ENCODE measurements at places on chromosomes 1 and 21.

GRCh38 chr1:168966217-168966616 is 140.3 kb upstream of the ATP1B1 start:
- DNase-seq, result no peak

DNA sequence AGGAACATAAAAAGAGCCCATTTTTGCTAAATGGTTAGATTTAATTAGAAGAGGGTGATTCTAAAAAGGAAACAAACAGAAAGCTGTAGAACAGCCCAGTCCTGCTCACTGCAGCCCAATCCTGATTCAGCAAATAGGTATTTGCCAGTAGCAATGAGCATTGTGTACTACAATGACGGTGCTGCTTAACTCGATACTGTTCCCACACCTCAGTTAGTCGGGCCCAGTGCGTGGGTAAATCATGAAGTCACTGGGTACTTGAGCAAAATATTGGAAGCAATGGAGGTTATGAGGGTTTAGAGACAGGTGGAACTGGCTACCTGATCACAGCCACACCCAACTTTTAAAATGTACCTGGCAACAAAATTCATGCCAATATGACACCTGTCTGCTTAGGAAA is 101.5 kb upstream of the ADGRL2 start:
- DNase-seq, result no peak

DNA sequence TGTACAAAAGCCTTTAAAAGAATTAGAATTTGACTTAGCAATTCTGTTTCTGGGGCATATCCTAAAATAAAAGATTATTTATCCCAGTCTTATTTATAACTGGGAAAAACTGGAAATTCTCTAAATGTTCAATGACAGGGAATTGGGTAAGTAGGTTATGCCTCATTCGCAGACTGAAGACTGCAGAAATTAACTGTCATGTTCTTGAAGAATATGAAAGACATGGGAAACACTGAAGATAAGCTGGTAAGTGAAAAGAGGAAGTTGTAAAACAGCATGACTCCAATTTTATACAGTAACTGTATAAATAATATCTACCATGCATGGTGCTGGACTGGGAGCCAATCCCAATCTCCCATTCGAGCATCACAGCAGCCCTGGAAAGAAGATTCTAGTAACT is 50.6 kb upstream of the SLC2A1 start:
- no peak for DNase-seq

GRCh38 chr1:86239490-86239889 is 82.9 kb upstream of the COL24A1 start:
- no peak for DNase-seq

DNA sequence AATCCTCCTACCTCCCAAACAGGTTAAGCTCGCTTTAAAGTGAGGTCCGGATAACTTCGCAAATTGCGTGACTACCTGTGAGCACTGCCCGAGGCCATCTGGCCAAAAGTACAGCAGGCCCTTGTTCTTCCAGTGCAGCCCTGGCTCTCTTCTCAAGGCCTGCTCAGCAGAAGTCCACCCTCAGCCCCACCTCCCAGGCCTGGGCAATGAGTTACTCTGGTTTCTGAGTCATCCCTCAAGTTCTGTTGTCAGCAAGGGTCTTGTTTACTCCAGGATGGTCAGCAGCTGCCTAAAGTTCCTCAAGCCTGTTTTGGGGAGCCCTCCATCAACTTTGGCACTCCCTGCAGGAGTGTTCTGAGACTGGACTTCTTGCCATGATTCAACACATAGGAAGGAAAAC is 101.7 kb downstream of the BCAR3 start:
- no peak for DNase-seq

DNA sequence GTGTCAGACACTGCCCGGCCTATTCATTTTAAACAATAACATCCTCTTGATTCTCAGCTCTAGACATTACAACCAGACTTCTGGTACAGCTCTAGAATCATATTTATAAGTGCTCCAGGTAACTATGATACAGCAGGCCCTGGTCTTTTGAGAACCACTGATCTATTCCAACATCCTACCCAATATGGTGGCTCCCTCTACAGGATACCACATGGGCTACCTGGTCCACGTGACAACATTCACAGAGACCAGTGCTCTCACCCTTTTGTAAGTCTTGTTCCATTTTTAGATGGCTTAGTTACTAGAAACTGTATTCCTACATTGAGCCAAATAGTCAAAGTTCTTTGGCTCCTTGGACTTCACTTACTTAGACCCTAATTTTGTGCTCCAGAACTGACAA is 102.9 kb downstream of the PTPN14 start:
- DNase-seq, result no peak

DNA sequence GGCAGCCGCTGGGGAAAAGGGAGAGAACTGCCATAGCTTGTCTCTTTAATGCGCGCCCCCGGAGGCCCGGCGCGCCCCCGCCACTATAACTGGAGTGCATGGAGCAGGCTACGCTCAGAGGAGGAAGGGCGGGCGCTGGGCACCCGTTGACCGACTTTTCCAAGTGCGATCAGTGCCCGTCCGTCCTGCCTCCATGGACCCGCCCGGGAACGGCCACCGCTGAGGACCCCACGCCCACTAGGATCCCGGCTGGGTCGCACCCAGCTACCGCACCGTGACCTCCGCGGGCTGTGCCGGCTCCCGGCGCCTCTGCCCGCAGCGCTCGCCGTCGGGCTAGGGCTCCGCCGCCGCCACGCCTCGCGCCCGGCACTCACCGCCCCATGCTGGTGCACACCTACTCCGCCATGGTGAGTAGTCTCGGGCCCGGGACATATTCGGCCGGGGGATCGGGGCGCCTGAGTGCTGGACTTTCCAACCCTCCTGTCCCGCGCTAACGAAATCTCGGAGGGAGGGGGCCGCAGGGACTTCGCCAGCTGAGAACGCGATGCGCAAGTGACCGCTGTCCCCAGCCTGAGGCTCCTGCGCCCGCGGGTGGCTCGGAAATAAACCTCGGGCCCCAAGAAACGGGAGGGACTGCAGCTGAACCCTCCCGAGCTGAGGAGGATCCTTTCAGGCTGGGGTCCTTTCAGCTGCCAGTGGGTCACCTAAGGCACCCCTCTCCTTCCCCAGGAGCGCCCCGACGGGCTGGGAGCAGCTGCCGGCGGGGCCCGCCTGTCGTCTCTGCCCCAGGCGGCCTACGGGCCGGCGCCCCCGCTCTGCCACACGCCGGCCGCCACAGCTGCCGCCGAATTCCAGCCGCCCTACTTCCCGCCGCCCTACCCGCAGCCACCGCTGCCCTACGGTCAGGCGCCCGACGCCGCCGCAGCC is at the start of gene TFAP2E:
TSS of gene TFAP2E (plus strand) at position 117 of the 927 bp plus-strand sequence. CDS start at position 381, 264 bp downstream.
- peak; percentile 26 for DNase-seq

GRCh38 chr1:24105368-24106160 is 6.4 kb downstream of the MYOM3 start:
- no peak for DNase-seq

DNA sequence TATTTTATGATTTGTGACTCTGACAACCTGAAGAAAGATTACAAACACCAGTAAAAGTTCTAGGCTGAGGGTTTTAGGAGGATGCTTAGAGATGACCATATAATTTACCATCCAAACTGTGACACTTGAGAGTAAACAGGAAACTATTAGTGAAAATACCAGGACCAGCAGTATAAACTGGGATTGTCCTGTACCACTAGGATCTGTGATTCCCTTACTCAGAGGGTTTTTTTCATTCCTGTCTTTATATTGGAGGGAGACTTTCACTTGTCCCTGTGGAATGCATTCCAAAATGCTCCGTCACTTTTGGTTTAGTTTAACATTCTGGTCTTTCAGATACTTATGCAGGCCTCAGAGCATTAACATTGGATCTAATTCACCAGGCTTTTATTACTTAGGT is 482.9 kb downstream of the PTBP2 start:
- no peak for DNase-seq

GRCh38 chr1:167110586-167110985 is 16.7 kb downstream of the STYXL2 start:
- no peak for DNase-seq

- no peak for DNase-seq
These were observed 81.8 kb downstream of the PHTF1 start for GRCh38 chr1:113677250-113678158.

DNA sequence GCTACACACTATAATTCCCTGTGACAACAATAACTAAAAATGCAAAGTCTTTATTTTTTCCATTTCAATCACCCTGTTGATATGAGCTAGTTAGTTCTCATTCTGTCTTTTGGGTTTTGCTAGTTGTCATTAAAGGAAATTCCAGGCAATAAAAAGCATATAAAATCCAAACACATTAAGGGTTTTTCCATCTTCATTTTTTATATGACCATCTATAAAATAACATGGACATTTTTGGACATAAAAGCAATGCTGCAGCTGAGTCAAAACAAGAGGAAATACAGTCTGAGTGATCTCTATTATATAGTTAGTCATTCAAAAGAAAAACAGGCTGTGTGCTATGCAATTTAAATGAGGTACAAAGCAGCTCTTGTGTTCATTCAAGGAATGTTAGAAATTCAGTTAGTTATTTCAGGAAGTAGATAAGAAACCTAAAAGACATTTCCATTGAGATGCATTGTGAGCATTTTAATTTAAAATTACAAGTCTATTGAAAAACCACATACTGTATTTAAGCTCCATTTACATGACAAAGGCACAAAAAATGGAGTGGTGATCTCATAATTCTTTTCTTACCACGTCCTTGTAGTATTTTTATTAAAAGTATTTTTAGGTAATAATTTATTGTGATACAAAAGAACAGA is 67.3 kb upstream of the BCL10 start:
- DNase-seq, result no peak
